Activated naive CD4-positive, alpha-beta T cell treated with anti-CD3 and anti-CD28 coated beads, Interleukin-2, amount 50 U/mL, for 16 hours (primary cell): ENCODE measurements at places on chromosomes 6 and 20.

GRCh38 chr6:137978252-137978896 lies 111.3 kb downstream of the TNFAIP3 start:
- DNase-seq: no peak

DNA sequence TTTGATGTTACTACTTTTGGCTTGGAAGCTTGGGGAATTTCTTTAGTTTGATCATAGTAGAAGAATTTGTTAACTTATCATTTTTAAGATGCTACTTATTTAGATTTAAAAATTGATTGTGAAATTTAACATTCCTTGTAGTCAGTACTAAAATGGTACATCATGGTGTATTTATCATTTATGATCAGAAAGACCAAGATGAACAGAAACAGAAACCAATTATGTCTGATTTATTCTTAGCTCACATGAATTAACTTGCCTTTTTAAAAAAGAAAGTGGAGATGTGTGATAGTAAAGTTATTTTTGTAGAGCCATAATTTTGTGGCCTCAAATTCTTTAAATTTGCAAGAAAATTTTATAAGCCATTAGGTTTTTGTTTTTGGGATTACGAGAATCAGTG lies 77.6 kb downstream of the LIN28B start:
- DNase-seq: no peak

- no peak for DNase-seq
Observed at GRCh38 chr6:45069091-45069490, 259.0 kb upstream of the RUNX2 start.

- no peak for DNase-seq
Observed at GRCh38 chr6:75081921-75082320, 123.9 kb downstream of the COL12A1 start.

DNA sequence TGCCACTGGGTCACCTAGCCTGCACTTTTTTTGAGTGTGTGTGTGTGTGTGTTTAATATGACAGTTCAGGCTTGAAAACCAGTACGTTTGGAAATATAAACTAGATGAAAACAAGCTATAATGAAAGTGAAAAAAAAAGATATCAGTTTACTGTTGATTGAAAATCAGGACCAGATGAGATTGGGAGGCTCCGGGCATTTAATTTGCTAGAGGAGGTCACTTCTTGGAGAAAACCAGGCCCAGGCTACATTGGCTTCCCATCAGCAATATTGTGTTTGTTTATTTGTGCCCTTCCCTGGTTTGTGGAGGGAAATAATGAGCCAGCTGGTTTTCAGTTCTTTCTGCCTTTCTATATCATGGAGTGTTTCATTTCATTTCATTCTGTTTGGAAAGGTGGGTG lies 246.6 kb upstream of the JAG1 start:
- DNase-seq: no peak

GRCh38 chr6:6803180-6803977 lies 214.9 kb downstream of the LY86 start:
- no peak for DNase-seq

GRCh38 chr6:158519300-158519699 lies 40.6 kb upstream of the TMEM181 start:
- DNase-seq: no peak

GRCh38 chr6:46867411-46867810 lies 54.3 kb downstream of the ADGRF5 start:
- DNase-seq: no peak

DNA sequence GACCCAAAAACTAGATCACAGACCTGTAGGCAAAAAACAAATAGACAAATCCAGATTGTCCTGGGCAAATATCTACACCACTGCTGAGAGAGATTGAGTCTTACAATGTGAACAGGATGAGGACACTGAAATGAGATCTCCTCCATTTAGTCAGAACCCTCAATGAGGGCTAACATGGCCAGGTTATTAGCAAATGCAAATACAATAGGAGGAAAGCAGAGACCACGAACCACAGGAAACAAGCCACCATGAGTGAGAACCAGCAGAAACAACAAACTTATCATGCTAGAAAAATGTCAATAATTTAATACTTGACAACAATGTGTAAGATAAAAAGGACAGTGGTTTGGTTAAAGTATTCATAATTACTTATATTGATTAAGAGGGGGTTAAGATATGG lies 162.8 kb downstream of the SYNE1 start:
- DNase-seq: no peak

GRCh38 chr6:30645989-30646388 lies 944 bp upstream of the C6orf136 start:
- DNase-seq: no peak

DNA sequence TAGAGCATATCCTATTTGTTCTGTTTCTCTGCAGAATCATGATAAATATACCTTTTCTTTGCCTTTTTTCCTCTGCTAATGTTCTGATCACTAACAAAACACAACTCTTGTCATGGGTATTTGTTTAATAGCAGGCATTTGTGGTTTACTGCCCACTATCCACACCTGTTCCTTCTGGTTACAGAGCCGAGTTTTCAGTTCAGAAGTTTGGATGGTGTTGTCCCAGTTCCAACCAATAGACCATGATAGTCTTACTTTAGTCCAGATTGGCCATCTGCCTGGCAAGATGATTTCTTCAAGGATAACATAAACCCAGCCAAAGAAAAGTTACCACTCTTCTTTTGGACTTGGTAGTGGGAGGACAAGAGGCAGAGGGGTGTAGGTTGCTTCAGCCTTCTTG lies 211.2 kb downstream of the TFAP2A start:
- DNase-seq: no peak

DNA sequence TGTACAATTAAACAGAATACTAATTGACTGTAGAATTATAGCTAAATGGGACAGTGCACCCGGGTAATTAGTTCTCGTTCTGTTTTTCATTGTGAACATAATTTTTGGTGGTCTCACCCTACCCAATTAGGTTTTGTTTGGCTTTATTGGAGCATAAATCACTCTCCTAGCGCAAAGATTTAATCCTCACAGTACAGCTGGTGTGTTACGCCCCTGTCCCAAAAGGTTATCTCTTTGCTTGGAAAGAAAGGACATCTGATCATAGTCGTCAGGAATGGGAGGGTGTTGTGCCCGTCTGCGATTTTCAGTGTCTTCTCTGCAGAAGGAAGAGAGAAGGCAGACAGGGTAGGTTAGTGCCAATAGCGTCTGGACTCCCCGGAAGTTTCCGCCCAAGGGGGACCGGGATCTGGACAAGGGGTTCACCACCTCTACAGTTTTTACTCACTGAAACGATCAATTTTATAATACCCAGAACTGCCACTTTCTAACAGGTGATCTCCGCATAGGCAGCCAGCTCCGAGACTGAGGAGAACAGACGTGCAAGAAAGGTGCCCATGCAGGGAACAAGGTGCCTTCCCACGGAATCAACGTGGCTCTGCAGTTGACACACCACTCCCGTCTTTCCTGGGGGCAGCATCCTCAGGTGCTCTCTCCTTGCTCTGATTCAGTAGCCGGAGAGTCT lies 617.4 kb upstream of the CDH4 start:
- DNase-seq: no peak

DNA sequence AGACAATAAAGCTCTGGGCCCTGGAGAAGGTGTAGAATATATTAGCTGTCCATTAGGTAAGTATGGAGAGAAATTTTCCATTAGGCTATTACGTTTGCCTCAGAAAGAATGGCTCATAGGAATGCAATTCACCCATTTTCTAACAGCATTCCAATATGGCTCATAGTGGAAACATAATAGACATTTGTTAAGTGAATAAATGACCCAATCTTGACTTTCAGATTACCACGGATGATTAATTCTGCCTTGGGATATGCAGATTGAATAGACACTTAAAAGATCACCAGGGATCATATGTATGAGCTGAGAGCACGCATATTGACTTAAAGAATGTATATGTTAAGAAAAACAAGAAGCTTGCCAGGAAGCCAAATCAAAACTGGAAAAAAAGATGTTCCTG lies 209.1 kb upstream of the CDYL start:
- DNase-seq: no peak

DNA sequence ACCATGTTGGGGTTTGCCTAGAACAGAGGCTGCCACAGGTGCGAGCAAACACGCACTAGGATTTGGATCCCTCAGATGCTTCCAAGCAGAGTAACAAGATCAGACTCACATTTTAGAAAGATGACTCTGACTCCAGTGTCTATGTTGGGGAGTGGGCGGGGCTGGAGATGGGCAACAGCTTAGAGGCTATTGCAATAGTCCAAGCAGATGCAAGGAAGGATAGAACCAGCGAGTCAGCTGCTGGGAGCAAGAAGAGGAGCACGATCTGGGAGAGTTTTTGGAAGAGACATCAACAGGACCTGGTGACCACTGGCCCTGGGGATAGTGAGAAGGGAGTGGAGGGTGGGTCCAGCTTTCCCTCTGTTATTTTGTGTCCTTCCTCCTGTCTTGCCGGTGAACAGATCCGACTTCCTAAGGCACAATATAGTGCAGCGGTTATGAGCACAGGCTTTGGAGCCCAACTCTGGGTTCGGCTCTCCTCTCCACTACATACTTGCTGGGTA lies 52.7 kb downstream of the FGD2 start:
- DNase-seq: no peak

DNA sequence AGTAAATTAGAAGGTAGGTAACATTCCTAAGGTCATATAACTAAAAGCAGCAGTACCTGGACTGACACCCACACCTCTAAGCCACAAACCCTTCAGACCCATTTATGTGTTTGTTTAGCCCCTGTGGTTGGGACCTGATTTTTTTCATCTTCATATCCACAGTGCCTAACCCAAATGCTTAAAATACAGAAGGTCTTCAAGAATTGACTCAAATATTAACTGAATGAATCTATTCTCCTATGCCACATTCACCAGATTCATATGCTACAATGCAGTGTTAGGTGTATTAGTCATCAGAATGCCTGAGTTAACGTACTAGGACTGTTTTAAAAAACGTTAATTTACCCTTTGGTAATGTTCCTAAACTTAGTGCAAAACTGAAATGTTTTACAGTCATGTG lies 124.8 kb downstream of the AHI1 start:
- no peak for DNase-seq

DNA sequence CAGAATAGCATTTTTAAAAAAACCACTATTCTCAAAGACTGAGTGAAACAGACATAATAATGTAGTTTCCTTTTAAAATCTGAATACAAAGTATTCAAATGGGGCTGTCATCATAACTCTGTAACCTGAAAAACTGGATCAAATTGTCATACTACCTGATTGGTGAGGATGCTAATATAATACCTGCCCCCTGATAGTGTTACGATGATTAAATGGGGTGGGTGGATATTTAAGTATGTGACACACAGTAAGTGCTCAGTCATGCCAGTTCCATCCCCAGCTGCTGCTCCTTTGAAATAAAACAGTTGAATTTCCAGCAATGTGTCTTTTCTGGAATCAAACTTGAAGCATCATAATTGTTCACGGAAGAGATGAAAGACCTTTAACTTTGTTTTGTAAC lies 8.9 kb downstream of the HTR1B start:
- no peak for DNase-seq

DNA sequence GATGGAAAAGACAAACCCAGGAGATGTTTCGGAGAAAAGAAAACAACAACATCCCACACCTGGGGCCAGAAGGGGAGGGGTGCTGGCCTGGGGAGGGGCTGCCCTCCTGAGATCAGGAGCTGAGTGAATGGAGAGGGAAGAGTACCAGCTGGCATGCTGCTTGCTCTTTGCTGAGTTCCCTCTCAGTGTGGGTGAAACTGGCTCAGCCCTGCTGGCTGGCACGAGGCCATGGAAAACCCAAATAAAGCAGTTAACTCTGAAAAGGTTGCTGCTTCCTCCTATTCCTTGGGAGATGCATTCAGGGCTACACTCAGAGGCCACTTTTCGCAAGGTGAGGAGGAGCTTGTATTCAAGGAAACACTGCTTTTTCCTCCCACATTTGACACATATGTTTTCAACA lies 8.0 kb upstream of the KCNK16 start:
- DNase-seq: no peak

- DNase-seq: no peak
Observed at GRCh38 chr6:11770546-11771466, 7.8 kb downstream of the ADTRP start.

- no peak for DNase-seq
Observed at GRCh38 chr20:5606350-5606749, 143.9 kb upstream of the SHLD1 start.

- no peak for DNase-seq
Observed at GRCh38 chr6:13004601-13005000, 288.0 kb downstream of the PHACTR1 start.

GRCh38 chr20:47703748-47704147 lies 81.5 kb downstream of the SULF2 start:
- DNase-seq: no peak

- no peak for DNase-seq
Observed at GRCh38 chr6:1363729-1364572, 25.4 kb upstream of the FOXF2 start.

- no peak for DNase-seq
Observed at GRCh38 chr6:27601668-27602254, 128.9 kb upstream of the ZNF184 start.

DNA sequence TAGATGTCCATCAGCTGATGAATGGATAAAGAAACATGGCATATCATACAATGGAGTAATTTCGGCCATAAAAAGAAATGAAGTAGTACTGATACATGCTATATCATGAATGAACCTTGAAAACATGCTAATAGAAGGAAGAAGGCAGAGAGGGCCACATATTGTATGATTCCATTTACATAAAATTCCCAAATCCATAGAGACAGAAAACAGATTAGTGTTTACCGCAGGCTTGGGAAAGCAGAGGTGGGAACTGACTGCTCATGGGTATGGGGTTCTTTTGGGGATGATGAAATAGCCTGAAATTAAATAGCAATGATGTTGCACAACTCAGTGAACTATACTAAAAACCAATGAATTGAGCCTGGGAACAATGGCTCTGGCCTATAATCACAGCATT lies 58.3 kb downstream of the SERAC1 start:
- DNase-seq: no peak

DNA sequence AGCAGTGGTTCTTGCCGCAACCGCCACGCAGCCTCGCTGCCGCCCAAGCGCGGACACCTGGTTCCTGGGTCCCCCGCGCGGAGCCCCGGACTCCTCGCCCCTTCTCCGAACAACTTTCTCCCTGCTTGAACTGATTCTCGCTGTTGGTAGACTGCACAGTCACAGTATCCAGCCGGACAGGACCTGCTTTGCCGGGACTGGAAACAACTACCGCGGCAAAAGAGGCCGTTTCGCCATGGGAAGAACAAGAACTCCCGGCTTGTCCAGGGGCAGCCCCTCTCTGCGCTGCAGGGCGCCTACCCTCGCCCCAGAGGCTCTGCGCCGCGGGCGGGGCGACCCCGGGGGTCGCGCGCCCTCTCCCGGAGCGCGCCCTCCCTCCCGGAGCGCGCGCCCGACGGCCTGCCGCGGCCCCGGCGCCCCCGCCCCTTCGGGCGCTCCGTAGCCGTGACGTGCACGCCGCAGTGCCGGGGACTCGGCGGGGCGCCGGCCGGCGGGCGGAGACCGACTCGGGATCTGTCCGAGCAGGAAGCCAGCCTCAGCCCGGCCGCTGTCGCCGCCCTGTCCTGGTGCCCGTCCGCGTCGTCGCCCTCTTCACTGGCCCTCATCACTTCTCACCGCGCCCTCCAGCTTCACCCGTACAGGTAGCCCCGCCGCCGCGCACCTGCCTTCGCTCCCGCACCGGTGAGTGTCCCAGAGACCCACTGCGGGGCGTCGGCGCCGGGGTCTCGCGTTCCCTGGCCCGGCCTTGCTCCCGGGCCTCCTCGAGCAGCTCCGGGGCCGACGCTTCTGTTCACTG lies at the start of gene MYO6:
TSS of gene MYO6 (plus strand) at position 497 of the 796 bp plus-strand sequence. CDS start 68,309 bp downstream, outside the sequence.
- peak; percentile 32 for DNase-seq
